Keratinocyte (primary cell): ENCODE measurements at places on chromosomes 2 and 18.

- no peak overlapping the region for H3K4me3 ChIP-seq
- no peaks in the 10 kb centered on the region for H3K27me3 ChIP-seq
- H3K36me3 ChIP-seq, result no peaks in the 10 kb centered on the region
- no peak overlapping the region for H3K27ac ChIP-seq
These were observed 712.5 kb downstream of the TDRD15 start for GRCh38 chr2:21836261-21836660.

GRCh38 chr2:88190808-88191721 lies 20.9 kb downstream of the THNSL2 start:
- no peak overlapping the region for H3K4me3 ChIP-seq
- no peaks in the 10 kb centered on the region for H3K27me3 ChIP-seq
- no peak for DNase-seq

- no peaks in the 10 kb centered on the region for H3K36me3 ChIP-seq
- H3K27ac ChIP-seq, result no peak overlapping the region
- H3K4me1 ChIP-seq, result no peaks in the 10 kb centered on the region
- DNase-seq, result no peak
- no peak overlapping the region for H3K4me3 ChIP-seq
- H3K27me3 ChIP-seq, result no peaks in the 10 kb centered on the region
These were observed 54.2 kb downstream of the LTBP1 start for GRCh38 chr2:33000986-33001385.

DNA sequence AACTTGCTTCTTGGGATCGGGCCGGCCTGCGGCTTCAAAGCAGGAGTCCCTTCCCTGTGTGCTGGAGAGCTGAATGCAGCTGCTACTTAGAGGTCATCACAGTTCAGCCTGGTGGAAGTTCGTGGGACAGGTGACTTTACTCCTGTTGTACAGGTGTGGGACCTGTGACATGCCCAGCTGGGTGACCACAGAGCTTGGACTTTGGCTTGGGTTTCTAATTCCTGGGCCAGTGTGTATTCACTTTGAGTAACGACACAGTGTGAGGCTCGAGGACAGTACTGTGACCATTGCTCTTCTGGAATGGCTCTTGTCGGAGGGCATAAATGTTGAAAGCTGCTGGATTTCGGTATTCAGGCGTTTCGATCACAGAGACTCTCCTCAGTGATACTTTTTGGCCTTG lies 114.5 kb downstream of the STPG4 start:
- no peak for DNase-seq
- no peak overlapping the region for H3K4me3 ChIP-seq
- peaks cover 1% of the 10 kb centered on the region for H3K36me3 ChIP-seq

DNA sequence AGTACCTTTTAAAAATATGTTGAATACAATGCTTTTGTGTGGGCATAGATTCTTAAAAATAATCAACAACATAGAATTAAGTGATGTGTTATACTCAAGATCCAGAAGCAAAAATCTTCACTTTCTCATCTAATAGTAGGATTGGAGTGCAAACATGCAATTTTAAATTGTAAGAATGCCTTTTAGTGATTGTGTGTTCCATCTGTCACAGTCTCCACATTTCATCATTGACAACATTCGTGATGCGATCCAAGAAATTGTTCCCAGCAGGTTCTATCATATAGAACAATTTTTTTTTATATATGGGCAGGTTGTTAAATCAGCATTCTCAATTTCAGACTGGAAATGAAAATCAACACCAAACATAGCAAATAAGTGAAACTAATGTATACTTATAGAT lies 1671.8 kb upstream of the SLC39A10 start:
- H3K36me3 ChIP-seq, result no peaks in the 10 kb centered on the region
- DNase-seq, result no peak
- H3K4me1 ChIP-seq, result no peaks in the 10 kb centered on the region
- no peak overlapping the region for H3K4me3 ChIP-seq

DNA sequence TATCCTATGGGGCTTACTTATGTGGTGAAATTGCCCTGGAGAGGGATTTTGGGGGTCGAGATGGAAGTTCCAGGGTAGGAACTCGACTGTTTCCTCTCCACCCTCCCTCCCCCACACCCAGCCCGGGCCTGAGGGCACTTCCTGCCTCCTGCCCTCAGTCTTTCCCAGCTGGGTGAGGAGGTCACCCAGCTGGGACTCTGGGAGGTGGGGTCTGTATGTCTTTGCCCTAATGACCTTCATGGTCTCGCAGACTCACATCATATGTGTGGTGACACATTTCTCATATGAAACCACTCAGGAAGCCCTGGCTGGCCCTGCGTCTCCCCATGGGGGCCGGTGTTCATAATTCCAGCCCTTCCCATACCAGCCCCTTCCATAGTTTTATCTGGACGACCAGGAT lies 12.4 kb downstream of the ATOH8 start:
- H3K27ac ChIP-seq, result no peak overlapping the region
- H3K4me1 ChIP-seq, result no peaks in the 10 kb centered on the region
- no peak for DNase-seq
- no peak overlapping the region for H3K4me3 ChIP-seq
- no peaks in the 10 kb centered on the region for H3K36me3 ChIP-seq
- peaks cover 81% of the 10 kb centered on the region for H3K27me3 ChIP-seq

GRCh38 chr2:172101821-172102390 lies 794 bp downstream of the DLX2 start:
- DNase-seq, result no peak
- H3K27me3 ChIP-seq, result no peaks in the 10 kb centered on the region

GRCh38 chr2:52258038-52258437 lies 1226.1 kb upstream of the NRXN1 start:
- no peak for DNase-seq
- no peaks in the 10 kb centered on the region for H3K36me3 ChIP-seq
- H3K27me3 ChIP-seq, result no peaks in the 10 kb centered on the region
- H3K4me1 ChIP-seq, result no peaks in the 10 kb centered on the region
- H3K27ac ChIP-seq, result no peak overlapping the region

GRCh38 chr18:3932276-3932675 lies 482.3 kb downstream of the TGIF1 start:
- H3K4me1 ChIP-seq, result peaks cover 7% of the 10 kb centered on the region
- H3K27ac ChIP-seq, result no peak overlapping the region
- no peak overlapping the region for H3K4me3 ChIP-seq
- no peaks in the 10 kb centered on the region for H3K36me3 ChIP-seq

DNA sequence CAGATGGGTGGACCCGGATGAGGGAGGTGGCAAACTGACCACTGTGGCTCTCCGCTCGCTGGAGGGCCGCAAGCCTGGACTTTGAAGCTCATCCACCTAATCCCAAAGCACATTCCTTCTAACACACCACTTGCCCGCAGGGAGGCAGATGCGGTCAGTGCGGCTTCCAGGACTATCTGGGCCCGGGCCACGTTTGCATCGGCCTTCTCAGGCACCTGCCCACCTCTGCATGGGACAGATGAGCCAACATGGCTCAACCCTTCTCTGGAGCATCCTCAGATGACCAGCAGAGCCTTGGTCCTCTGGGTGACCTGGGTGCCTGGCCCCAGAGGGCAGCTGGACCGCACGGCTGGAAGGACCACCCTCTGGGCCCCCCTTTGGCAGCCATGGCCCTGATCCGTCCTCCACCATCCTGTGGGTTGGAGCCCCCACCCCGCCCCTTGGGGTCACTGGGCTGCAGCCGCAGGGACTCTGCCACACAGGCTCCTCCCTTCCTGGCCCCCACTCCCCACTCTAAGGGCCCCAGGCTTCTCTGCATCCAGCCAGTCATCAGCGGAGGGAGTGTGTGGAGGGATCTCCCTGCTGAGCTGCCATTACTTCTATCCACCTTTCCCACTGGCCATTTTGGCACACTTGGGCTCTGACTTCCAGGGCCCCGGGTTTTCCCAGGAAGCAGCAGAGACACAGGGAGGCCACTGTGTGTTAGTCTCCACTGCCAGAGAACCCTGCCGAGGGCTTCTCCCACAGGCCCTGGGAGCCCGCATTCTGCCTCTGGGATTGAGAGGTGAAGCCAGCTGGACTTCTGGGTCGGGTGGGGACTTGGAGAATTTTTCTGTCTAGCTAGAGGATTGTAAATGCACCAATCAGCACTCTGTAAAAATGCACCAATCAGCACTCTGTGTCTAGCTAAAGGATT lies 12.3 kb downstream of the HDAC4 start:
- H3K27me3 ChIP-seq, result no peaks in the 10 kb centered on the region
- no peak for DNase-seq
- H3K27ac ChIP-seq, result no peak overlapping the region
- no peaks in the 10 kb centered on the region for H3K4me1 ChIP-seq
- H3K36me3 ChIP-seq, result peaks cover 3% of the 10 kb centered on the region

DNA sequence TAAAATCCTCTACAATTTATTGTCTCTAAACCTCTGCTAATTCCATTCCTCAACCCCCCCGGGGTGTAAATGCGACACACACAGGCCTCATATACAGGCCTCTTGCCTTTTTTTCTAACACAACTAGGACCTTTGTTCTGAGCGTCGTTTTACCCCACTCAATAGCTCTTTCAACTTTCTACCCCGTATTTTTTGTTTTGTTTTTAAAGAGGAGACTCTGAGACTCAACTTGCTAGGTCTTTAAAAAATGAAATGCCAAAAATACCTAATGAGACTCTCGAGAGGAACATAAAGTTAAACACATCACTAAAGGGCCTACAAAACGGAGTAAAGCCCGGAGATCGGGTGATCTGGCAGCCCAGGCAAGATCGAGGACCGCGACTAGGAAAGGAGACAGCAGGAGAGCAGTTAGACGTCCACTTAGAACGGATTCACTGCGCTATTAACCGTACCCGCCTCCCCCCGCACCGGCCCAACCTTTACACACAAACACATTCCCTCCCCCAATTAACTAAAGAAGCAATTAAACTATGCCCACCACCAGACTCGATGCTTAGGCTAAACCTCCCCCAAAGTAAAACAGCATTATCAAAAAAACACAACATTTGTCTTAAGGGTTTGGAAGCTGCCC lies 1.7 kb downstream of the TRIP12 start:
- H3K4me3 ChIP-seq, result peak overlapping the region; percentile 90
- no peaks in the 10 kb centered on the region for H3K27me3 ChIP-seq
- peaks cover 8% of the 10 kb centered on the region for H3K4me1 ChIP-seq
- peak overlapping the region; percentile 51 for H3K27ac ChIP-seq
- no peak for DNase-seq

DNA sequence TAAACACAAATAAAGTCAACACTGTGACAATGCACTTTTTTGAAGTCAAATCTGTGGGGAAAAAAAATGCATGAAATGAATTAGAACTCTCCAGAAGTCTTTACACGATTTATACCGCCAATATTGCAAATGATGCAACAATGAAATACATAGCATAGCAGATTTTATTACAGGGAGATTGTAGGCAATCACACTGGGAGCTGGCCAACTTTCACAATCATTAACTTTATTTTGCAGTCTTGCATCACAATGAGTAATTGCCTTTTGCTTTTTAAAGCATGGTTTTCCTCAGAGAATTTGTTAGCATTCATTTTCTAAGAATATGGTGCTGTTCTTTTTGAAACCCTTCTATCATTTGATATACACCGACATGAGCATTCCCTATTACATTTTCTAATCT lies 366.4 kb upstream of the FSIP2 start:
- H3K27ac ChIP-seq, result no peak overlapping the region
- no peaks in the 10 kb centered on the region for H3K4me1 ChIP-seq
- no peak overlapping the region for H3K4me3 ChIP-seq
- no peak for DNase-seq

DNA sequence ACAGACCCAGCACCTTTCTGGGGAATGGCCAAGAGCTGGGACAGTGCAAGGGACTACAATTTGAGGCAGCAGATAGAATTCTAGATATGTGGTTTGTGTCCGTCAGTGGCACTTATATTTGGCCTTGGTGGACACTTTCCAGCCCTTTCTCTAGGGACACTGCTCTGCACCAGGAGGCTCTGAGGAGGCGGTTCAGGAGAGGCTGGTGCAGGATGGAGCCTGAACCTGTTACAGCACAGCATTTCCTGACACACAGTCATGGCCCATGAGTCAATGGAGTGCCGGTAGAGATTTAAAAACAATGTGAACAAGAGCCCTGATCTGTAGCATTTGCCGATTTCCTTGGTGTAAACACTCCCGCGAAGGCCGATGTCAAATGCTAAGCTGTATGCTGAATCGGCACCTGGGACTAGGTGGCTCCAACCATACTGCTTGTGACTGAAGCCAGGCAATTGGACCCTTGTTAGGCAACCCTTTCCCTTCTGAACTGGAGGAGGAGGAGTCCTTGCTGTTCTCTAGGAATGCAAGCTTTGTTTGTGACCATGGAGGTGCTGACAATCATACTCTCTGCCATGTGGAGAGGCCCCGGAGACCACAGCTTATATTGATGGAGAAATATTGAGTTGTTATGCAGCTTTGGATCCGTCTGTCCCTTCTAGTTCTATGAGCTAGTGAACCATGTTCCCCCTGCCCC lies 11.9 kb downstream of the FABP1 start:
- no peaks in the 10 kb centered on the region for H3K4me1 ChIP-seq
- H3K27me3 ChIP-seq, result no peaks in the 10 kb centered on the region
- no peak overlapping the region for H3K27ac ChIP-seq
- H3K36me3 ChIP-seq, result no peaks in the 10 kb centered on the region

DNA sequence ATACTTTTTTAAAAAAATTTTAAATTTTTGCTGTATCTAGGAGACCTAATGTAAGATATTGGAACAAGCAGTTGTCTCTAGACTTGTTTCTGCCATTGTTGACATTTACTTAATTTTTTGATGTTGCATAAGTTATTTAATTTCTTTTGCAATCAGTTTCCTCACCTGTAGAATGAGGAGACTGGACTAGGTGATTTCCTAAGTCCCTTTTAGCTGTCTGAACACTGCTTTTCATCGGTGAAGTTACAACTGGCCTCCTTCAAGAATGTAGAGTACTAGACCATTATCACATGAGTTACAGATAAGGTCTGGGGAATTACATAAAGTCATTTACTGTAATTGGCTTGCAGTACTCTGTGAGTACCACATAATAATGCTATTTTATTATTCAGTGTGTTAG lies 147.6 kb downstream of the LTBP1 start:
- no peaks in the 10 kb centered on the region for H3K4me1 ChIP-seq
- H3K27me3 ChIP-seq, result no peaks in the 10 kb centered on the region
- no peak overlapping the region for H3K27ac ChIP-seq
- H3K36me3 ChIP-seq, result no peaks in the 10 kb centered on the region
- no peak for DNase-seq

- H3K27me3 ChIP-seq, result no peaks in the 10 kb centered on the region
- no peaks in the 10 kb centered on the region for H3K36me3 ChIP-seq
- H3K4me3 ChIP-seq, result no peak overlapping the region
- DNase-seq, result no peak
These were observed 184.8 kb upstream of the SP5 start for GRCh38 chr2:170530284-170530745.

- H3K27me3 ChIP-seq, result no peaks in the 10 kb centered on the region
- DNase-seq, result no peak
- peaks cover 12% of the 10 kb centered on the region for H3K4me1 ChIP-seq
- peaks cover 5% of the 10 kb centered on the region for H3K36me3 ChIP-seq
- peak overlapping the region; percentile 86 for H3K4me3 ChIP-seq
These were observed 1.0 kb downstream of the DARS1 start for GRCh38 chr2:135984199-135985017.

DNA sequence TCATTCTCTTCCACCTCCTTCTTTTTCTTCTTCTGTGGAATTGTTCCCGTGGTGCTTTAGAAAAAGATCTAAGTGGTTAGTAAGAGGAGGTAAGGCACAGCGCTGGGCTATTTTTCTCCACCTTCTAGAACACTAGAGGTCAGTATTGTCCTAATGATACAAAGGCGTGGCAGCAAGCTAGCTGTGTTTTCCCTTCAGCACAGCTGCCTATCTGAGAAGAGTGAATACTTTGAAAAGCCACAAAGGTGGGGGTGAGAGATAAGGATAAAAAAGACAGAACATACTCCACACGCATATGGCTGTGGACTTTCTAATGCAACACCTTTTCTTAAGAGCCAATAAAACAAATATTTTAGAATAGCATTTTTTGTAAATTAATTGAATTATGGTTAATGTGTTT lies 2.1 kb downstream of the CNTNAP5 start:
- no peak overlapping the region for H3K27ac ChIP-seq
- peaks cover 6% of the 10 kb centered on the region for H3K27me3 ChIP-seq
- H3K4me1 ChIP-seq, result no peaks in the 10 kb centered on the region
